ENCODE measurements at places on chromosomes 7 and 10.

DNA sequence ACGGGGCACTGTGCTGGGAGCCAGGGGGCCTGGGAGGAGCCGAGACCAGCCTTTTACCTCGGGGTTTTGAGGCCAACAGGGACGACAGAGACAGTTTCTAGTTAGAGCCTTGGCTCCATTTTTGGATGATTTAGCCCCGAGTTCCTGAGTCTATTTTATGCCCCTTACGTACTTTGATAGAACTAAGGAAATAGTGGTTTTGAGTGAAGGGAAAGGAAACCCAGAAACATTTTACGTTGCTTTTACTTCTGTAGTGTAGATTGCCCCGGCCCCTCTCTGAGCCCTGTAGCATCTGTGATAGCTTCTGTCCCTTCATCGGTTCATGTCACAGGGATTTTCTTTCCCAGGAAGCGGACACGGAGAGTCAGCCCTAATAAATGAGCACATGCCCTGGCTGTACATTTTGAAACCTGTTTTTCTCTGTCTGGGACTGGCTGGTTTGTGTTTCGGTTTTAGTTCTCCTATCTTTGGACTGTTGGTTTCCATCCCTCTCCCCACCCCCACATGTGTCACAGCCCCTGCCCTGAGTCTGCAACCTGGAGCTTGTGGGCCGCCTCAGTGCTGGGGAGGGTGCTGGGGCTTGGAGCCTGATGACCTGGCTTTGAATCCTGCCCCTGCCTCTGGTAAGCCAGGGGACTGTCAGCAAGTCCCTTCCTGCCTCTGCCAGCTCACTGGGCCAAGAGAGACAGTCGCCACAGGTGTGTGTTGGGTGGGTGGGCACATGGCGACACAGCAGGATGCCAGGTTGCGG, 6.9 kb upstream of the ORAI2 start:
- peak; percentile 82 for DNase-seq
- H3K27ac ChIP-seq: peak overlapping the region; percentile 96
- no peaks in the 10 kb centered on the region for H3K36me3 ChIP-seq
- H3K27me3 ChIP-seq: no peaks in the 10 kb centered on the region
- H3K4me1 ChIP-seq: peaks cover 84% of the 10 kb centered on the region

DNA sequence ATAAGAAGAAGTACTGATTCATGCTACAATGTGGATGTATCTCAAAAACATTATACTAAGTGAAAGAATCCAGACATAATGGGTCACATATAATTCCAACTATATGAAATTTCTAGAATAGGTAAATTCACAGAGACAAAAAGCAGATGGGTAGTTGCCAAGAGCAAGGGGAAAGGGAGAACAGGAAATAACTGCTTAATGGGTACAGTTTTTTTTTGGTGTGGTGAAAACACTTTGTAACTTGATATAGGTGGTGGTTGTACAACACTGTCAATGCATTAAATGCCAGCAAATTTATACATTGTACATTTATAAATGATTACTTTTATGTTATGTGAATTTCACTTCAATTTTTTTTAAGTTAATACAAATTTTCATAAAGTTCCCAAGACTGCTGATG, 19.4 kb upstream of the LRRN3 start:
- no peaks in the 10 kb centered on the region for H3K36me3 ChIP-seq
- H3K4me3 ChIP-seq: no peak overlapping the region
- H3K27ac ChIP-seq: no peak overlapping the region
- no peak for DNase-seq
- peaks cover 15% of the 10 kb centered on the region for H3K4me1 ChIP-seq
- H3K27me3 ChIP-seq: no peaks in the 10 kb centered on the region

DNA sequence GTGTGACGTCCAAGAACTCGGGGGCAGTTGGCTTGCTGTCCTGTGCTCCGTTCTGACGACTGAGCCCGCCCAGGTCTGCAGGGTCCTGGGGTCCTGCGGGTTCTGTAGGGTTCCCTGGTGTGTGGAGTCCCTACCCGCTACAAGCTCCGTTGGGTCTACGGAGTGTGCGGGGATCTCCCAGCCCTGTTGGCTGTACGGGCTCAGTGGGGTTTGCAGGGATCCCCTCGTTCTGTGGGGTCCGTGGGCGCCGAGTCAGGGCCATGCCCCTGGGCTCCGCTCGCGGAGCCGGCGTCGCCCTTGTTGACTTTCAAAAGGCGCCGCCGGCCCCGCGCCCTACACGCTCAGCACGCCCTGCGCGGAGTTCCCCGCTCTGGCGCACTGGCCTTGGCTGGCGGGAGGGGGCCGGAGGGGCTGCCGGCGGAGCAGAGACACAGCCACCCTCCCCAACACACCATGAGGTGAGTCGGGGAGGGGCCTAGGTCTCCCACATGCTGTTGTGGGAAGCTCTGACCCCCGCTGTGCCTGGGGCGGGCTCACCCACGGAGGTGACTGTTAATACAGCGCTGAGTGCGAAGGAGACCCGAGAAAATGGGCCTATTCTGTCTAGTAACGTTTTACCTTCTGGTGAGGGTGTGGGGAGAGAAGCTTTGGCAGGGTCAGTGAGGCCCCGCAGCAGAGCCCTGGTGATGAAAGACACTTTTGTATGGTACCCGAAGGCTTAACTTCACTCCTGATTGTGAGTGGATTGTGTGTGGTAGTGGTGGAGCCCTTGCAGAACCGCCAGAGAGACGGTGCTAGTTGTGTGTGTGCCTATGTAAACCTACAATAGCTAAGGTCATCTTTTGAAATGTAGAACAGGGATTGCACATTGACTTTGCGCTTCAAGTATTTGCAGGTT, 8.1 kb downstream of the TASOR2 start:
- peak; percentile 72 for DNase-seq
- peak overlapping the region; percentile 38 for H3K27ac ChIP-seq
- no peaks in the 10 kb centered on the region for H3K36me3 ChIP-seq
- H3K4me3 ChIP-seq: peak overlapping the region; percentile 66

- no peaks in the 10 kb centered on the region for H3K4me1 ChIP-seq
- no peaks in the 10 kb centered on the region for H3K36me3 ChIP-seq
- no peak overlapping the region for H3K4me3 ChIP-seq
- no peaks in the 10 kb centered on the region for H3K27me3 ChIP-seq
- peak; percentile 6 for DNase-seq
These were observed 269.3 kb downstream of the BICC1 start for GRCh38 chr10:58781873-58782488.

- H3K27ac ChIP-seq: no peak overlapping the region
- no peaks in the 10 kb centered on the region for H3K4me1 ChIP-seq
- DNase-seq: no peak
- H3K4me3 ChIP-seq: no peak overlapping the region
These were observed 216.0 kb upstream of the AGK start for GRCh38 chr7:141335164-141335563.

GRCh38 chr10:133377818-133378250, 1.2 kb upstream of the PAOX start:
- peaks cover 6% of the 10 kb centered on the region for H3K4me1 ChIP-seq
- no peaks in the 10 kb centered on the region for H3K36me3 ChIP-seq
- peak overlapping the region; percentile 78 for H3K4me3 ChIP-seq
- DNase-seq: no peak

- no peak for DNase-seq
- no peaks in the 10 kb centered on the region for H3K36me3 ChIP-seq
- no peak overlapping the region for H3K4me3 ChIP-seq
- no peaks in the 10 kb centered on the region for H3K27me3 ChIP-seq
These were observed 1066.1 kb upstream of the SORCS1 start for GRCh38 chr10:108230478-108231170.

DNA sequence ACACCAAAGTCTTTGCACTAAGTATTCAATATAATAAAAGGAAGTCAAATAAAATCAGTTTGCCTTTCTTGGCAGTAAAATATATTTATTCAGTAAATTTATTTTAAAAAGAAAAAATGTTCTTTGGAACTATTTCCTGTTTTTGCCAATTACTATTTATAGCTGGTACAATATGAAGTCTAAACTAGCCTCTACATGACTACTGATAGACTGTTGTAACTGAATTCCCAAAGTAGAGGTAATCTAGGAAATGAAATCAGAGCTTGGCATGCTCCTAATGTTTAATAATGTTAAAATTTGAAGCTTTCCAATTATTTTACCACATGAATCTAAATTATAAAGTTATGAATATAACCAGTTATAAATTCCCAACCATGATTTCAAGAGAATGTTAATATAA, 385.5 kb downstream of the SEMA3D start:
- H3K27me3 ChIP-seq: no peaks in the 10 kb centered on the region
- no peaks in the 10 kb centered on the region for H3K4me1 ChIP-seq
- H3K27ac ChIP-seq: no peak overlapping the region
- DNase-seq: no peak
- no peak overlapping the region for H3K4me3 ChIP-seq
- no peaks in the 10 kb centered on the region for H3K36me3 ChIP-seq

DNA sequence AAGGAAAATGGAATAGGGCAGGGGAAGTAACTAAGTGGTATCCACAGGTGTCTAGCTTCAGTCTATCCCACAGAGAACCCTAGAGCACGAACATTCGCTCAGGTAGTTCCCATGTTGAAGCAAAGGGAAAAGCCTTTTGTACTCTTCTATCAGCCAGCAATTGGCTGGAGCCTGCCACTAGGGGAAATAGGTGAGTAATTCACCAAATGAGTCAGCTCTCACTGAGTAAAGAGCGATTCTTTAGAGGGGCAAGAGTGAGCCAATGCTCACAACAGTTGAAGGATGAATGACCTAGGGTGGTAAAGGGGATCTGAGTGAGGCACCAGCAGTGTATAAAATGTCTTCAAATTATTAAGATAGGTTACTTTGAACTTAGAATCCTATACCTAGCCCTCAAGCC, 94.1 kb upstream of the ZNF800 start:
- H3K36me3 ChIP-seq: no peaks in the 10 kb centered on the region
- H3K27me3 ChIP-seq: peaks cover 5% of the 10 kb centered on the region
- no peak overlapping the region for H3K27ac ChIP-seq
- no peak for DNase-seq

DNA sequence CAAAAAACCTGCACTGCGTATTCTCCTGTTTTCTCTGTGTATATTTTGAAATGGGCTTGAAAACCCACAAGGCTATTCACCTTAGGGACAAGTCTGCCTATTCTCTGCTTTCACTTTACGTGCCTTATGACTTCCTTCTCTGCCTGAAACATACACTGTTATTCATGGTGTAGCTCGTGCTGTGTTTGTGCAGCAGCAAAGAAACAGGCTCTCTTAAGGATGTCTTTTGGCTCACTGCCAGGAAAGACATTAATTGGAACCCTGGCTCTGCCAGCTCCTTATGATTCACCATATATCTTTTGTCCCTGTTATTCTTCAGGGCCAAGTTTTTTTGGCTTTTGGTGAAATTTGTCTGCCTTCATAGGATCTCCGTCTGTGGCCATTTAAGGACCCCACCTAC, 92.4 kb downstream of the TMEM106B start:
- no peaks in the 10 kb centered on the region for H3K4me1 ChIP-seq
- no peaks in the 10 kb centered on the region for H3K27me3 ChIP-seq
- H3K4me3 ChIP-seq: no peak overlapping the region
- no peak for DNase-seq
- H3K36me3 ChIP-seq: no peaks in the 10 kb centered on the region

GRCh38 chr10:35339942-35340341, 3.6 kb downstream of the CCNY start:
- DNase-seq: no peak
- H3K36me3 ChIP-seq: no peaks in the 10 kb centered on the region
- peaks cover 48% of the 10 kb centered on the region for H3K4me1 ChIP-seq
- no peaks in the 10 kb centered on the region for H3K27me3 ChIP-seq

DNA sequence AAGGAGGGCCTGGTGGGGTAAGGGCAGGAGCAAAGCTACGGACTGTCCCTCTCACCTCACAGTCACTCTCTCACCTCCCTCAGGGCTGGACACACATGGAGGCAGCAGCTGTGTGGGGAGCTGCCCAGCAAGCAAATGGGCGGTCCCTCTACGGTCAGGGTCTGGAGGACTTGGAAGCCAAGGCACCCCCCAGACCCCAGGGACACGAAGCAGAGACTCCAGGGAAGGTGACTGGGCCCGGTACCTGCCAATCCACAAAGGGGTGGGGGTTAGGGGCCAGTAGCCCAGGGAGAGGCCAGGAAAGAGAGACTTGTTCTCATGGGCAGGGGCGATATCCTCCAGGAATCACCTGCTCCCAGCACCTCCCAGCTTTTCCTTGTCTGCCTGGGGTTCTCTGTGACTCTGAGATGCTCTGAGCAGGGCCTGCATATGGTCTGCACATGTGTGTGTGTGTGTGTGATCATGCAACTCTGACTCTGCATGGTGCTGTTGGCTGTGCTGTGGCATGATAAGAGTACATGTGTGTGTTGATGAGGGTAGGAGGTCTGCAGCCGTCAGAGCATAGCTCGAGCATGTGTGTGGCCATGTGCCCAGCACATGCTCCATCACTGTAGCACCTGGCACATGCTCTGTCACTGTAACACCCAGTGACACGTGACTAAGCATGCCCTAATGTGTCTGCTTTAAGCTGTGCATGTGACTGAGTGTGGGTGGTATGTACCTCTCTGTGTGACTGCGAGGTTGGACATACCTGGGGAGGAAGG, 4.6 kb upstream of the LDB3 start:
- no peak overlapping the region for H3K4me3 ChIP-seq
- no peak for DNase-seq
- no peaks in the 10 kb centered on the region for H3K27me3 ChIP-seq
- no peak overlapping the region for H3K27ac ChIP-seq
- H3K36me3 ChIP-seq: no peaks in the 10 kb centered on the region

DNA sequence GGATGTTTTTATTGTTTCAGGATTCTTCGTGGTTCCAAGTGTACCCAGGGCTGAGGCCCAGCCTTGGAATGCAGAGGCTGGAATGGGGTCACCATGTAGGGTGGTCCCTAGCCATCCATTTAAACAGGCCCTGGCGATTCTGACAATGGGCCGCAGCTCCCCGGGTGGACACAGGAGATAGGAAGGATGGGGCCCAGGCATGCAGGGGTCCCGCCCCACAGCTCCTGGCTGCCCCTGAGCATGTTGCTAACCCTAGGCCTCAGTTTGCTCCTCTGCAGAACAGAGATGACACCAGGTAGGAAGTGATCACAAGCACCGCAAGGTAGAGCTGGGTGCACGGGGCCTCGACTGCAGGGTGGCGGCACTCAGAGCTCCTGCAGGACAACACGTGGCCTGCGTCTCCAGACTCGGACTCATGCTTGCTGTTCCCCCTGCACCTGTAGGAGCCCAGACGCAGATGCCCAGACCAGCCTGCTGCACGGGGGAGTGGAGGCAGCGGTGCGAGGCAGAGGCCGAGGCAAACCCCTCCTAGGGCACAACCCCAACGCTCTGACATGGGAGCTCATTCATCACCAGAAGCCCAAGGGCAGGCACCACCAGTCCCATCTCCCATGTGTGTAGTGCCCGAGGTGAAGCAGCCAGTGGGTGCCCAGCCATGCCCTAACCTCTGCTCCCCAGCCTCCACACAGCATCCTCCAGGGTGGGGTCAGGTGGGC, 25.5 kb downstream of the VIPR2 start:
- no peak overlapping the region for H3K4me3 ChIP-seq
- no peak overlapping the region for H3K27ac ChIP-seq
- H3K27me3 ChIP-seq: no peaks in the 10 kb centered on the region
- no peak for DNase-seq
- no peaks in the 10 kb centered on the region for H3K36me3 ChIP-seq
- no peaks in the 10 kb centered on the region for H3K4me1 ChIP-seq
